ENCODE measurements at places on chromosomes 12 and 14.

- no peak for DNase-seq
These were observed 5.3 kb downstream of the TRMT5 start for GRCh38 chr14:60975551-60975950.

DNA sequence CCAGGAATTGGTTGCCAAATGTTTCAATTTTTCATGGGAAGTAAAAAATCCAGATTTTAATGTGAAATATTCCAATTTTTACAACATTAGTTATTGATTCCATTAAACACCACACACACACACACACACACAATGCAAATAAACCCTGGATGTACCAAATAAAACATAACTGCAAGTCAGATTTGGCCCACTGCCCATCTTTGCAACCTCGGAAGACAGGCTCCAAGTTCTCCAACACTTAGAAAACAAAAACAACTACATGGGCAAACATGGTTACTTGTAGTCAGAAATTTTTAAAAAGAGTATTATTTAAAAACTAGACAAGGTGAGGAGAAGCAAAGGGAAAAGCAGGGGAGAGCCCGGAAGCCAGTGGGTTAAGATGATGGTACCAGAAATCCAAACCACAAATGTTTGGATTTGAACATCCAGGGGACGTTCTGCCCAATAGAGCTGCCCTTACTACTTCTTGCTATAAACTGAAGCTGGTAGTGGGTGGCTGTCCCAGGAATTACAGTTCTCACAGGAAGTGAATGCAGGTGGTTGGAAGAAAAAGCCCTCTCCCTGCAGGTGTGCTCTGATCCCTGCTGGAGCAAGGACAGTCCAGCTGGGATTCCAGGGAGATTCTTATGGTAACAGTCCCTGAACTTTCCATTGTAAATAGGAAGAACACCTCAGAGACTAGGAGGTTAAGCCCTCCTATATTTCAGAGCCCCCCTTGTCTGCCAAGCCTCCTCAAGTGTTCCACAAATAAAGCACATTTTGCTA, 111.7 kb downstream of the SLC25A21 start:
- no peak for DNase-seq

DNA sequence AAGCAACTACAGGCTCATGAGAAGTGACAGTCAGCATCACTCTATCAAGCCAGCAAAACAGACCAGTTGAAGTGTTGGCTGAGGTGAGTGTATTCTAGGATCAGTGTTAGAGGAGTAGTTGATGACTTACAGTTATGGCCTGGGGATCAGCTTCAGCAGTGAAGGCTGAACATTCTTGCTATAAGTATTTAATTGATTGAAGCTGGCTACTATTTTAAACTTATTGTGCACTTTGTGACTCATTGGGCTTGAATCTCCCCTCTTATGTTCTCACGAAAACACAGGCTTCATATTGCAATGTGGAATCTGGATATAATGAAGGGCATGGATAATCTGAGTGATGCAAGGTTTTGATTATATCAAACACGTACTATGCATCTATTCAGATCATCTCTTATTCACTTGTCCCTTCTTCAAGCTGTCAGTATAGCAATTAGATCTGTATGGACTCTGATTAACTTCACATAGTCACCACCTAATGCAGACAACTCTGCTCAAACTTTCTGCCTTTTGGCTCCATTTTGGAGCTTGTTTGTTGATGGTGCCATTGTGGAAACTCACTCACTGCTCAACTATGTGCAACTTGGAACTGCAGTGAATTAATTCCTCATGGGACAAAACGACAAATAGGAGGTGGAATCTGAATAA, 309.2 kb downstream of the SLC16A7 start:
- no peak for DNase-seq

DNA sequence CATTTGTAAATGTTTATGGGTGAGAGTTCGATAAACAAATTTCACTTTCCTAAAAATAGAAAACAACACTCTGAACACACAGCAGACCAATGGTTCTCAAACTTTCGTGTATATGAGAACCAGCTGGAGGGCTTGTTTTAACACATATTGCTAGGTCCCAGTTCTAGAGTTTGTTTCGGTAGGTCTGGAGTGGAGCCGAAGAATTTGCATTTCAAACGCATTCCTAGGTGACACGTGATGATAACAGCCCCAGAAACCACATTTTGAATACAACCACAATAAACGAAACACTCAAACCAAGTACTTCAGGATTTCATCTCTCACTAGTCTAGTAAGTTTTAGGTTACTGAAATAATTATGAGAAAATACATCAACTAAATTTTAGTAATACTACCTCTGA, 17.1 kb downstream of the SEC23A start:
- DNase-seq = no peak

DNA sequence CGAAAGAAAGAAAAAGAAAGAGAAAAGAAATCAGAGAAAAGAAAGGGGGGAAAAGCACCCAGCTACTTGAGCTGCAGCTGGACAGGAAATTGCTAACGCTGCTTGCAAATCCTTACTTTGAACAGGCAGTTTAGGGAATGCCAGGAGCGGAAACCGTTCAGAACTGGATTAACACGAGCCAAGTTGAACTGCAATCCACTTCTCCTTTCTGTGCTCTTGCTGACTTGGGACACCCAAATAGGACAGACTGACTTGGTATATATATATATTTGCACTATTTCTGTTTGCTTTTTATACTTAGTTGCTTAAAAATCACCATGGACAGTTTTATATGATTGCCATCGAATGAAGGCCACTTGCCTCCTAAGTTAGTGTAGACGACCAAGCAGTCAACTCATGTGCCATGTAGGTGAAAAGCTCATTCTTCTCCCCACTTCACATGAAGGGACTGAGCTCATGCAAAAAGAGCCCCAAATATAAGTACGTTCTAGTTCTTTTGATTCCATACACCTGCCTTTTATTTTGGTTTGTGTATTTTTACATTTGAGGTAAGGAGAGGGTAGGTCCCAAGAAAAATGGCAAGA, 5.5 kb downstream of the DUSP6 start:
- no peak for DNase-seq

GRCh38 chr14:53517270-53517960, 364.3 kb upstream of the DDHD1 start:
- DNase-seq = no peak

GRCh38 chr12:12720052-12720451, 2.9 kb downstream of the CDKN1B start:
- DNase-seq = no peak

GRCh38 chr12:49541911-49542505, 3.2 kb downstream of the KCNH3 start:
- DNase-seq = no peak

DNA sequence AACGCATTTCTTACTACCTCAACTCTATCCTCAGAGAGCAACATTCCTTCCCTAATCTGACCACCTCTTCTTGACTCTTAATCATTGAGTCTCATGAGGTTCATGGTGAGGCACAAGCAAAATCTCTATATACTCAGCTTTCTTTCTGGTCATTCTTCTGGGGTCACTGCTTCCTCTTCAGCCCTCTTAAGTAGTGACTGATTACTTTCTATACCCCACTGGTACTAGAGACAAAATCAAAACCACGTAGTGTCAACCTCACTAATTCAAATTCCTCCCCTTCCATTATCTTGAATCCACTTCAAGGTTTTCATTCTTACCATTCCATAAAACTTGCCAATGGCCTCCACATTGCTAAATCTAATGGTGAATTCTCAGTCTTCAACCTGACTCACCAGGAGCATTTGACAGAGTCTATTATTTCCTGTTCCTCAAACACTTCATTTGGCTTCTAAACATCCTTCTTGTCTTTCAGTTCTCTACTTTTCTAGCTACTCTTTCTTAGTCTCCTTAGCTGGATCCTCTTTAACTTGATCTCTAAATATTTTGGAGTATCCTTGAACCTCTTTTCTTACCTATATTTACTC, 6.8 kb downstream of the WDHD1 start:
- DNase-seq = no peak

GRCh38 chr14:53638966-53639365, 317.7 kb downstream of the BMP4 start:
- no peak for DNase-seq

- DNase-seq = no peak
These were observed 502.3 kb upstream of the FOXG1 start for GRCh38 chr14:28264306-28264705.

DNA sequence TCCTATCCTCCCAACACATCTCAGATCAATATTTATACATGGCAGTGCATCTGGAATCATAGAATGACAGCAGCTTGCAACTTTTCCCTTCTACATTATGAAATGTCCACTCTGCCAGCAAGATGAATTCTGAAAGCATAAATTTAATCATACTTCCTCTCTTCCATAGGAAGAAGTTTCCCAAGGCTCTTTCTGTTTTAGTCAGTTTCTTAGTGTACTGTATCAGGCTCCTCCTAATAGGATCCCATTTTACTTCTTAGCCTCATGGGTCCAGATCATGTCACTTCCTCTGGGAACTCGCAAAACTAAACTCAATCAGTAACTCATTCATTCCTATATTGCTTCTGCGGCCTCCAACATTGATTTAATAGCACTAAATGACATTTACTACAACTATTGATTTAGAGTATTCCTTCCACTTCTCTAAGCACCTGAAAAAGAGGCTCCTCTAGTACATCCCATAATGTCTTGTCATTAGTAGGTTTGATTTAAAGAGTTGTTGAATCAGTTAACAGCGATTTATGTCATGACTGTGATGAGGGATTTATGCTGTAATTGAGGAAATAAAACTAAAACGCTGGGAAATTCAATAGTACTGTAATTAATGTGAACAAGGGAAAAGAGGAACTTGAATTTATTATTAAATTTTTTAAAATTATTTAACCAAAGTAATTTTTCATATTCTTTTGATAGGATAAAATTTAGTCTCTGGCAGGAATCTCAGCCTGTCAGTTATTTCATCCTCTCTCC, 4.0 kb downstream of the CLEC1A start:
- DNase-seq = no peak

- no peak for DNase-seq
These were observed 155.5 kb downstream of the SLC15A5 start for GRCh38 chr12:16121953-16122352.

DNA sequence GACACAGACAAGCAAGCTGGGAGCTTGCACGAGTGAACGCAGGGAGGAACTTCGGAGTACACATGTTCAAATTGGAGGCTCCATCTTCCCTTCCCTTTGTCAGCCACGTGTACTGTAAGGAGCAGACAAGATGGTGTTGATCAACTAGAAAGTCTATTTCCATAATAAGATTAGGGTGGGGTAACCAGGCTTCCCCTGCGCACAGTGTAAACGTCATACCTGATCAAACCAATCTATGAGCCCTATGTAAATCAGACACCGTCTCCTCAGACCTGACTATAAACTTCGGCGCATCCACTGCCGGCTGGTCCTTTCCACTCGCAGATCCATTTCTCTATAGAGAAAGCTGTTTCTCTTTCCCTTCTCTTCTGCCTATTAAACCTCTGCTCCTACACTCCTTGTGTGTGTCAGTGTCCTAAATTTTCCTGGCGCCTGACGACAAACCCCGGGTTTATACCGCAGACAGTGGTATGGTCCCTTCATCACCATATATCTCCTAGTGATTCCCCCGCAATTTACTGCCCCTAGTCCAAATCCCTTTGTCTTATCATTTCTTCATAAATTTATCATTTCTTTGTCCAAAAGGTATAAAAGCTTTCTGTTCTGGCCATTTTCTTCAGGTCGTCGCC, 7.5 kb upstream of the ETFBKMT start:
- no peak for DNase-seq

GRCh38 chr14:90419200-90419599, 22.4 kb downstream of the CALM1 start:
- DNase-seq = no peak

DNA sequence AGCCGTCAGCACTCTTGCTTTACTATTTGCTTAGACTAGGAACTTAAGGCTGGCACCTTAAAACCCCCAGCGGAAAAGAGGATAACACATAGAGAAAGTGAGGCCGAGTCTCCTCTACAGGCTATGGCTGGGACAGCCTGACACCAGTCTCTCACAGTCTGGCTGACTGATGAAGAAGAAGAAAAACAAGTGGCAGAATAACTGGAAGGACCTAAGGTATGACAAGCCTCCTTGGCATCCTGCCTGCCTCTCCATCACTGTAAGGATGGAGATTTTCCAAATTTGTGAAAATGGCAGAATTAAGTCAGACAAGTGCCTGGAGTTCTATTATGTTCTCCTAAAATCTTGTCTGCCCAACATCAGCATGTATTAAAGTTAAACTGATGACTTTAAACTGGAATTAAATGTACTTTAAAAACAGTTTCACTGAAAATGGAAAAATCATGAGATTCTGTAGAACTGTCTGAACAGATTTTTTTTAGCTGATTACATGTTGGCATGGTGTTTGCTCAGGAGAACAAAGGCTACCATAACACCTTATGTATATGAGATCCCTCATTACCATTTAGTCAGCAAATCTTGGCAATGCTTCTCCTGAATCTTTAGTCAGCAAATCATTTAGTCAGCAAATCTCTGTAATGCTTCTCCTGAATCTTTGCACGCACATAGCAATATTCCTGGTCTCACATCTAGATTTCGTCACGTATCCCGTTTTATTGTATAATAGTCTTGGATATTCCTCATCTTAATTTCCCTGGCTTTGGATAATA, 140.3 kb upstream of the AEBP2 start:
- DNase-seq = no peak

DNA sequence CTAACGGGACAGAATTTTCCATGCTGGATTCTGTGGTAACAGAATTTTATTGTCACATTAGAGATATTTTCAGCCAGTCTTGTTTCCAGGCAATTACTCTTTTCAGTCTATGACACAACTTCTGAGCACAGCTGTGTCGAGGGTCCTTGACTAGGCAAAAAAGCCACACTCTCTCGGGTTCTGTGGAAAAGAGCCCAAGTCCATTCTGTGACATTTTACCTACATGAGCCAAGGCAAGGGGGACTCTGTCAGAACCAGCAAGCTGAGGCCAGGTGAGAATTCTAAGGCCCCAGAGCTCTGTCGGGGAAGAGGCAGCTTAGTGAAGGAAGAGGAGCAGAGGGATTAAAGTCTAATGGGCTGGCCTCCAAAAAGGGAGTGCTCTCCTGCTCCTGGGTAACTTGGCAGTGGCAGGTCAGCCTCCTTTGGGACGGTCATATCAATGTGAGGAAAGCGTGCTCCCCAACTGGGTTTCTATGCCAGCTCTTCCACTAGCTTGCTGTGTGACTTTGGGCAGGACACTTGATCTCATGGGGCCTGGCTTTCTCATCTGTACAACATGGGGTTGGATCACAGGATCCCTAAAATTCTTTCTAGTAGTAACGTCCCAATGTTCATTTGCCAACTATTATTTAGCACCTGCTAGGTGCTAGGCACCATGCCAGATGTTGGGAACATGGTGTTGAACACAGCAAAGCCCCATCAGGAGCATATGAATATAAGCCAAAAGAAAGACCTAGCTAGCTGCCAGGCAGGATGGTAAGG, 16.0 kb upstream of the RIC8B start:
- DNase-seq = no peak

DNA sequence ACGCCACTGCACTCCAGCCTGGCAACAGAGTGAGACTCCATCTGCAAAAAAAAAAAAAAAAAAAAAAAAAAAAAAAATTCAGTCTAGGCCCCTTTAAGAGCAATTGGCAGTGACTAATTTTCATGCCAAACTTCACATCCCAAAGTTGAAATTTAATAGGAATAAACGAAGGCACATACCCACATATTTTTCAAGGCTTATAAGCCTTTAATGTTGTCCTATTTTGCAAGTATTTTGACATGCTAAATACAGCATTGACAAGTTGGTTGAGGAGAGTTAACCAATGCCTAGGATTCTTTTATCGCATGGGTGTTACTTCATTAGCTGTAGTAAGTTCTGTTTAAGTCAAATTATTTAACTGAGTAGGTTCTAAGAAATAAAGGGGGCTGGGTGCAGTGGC, 23.5 kb upstream of the HIP1R start:
- DNase-seq = no peak

Measured in activated CD8-positive, alpha-beta memory T cell treated with anti-CD3 and anti-CD28 coated beads, Interleukin-2, amount 50 U/mL, for 4 hours (primary cell).